ENCODE measurements at places on chromosomes 11 and 22. TPM values are rescaled to one million over a fixed set of nuclear protein-coding genes. Genes with fewer than 3 reads are reported as not detected.

DNA sequence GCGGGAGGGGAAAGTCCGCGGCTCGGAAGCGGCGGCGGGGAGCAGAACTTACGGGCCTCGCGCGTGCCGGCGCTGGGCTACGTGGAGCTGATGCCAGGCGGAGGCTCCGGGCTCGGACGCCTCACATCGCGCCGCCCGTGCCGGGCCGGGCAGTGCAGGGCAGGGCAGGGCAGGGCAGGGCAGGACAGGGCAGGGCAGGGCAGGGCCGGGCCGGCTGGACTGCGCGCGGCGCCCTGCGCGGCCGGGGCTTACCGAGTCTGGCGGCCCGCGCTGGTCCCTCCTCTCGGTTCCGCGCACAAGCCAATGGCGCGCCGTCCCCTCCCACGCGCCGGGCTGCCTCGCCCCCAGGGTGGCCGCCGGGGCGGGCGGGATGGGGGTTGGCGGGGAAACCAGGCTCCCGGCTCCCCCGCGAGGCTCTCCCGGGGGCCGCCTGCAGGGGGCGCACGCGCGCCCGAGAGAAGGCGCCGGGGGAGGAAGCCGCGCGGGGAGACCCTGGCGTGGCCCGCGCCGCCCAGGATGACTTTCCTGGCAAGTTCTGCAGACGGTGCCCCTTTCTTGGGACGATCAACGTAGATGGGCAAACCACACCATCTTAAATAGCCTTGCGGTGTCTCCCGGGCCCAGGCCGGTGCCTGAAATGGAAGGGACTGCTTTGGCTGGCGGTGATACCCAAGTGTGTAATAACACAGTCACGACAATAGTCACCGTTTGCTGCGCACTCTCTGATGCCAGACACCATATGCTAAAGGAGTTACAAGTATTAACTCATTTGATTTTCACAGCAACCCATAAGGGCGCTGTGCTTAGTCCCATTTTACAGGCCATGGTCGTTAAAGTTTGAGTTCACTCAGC lies at the start of gene TP53I11:
Gene TP53I11, minus strand, starts transcription at position 259 of the 852 bp plus-strand sequence. CDS start 12,548 bp downstream, outside the sequence.
- peak; percentile 69 for DNase-seq

Gene POTEH
- not detected for total RNA-seq

GRCh38 chr22:19892257-19892879 lies 37.7 kb upstream of the GNB1L start:
- DNase-seq: peak; percentile 40

Gene ACR
- not detected for total RNA-seq

Gene KCNK4
- 3.6 TPM for total RNA-seq

- no peak for DNase-seq
Observed at GRCh38 chr22:39967996-39968972, 8.1 kb downstream of the TMA7B start.

GRCh38 chr11:95556342-95557163 lies 233.0 kb downstream of the FAM76B start:
- peak; percentile 92 for DNase-seq

GRCh38 chr11:26087120-26087935 lies 244.6 kb upstream of the ANO3 start:
- DNase-seq: no peak

DNA sequence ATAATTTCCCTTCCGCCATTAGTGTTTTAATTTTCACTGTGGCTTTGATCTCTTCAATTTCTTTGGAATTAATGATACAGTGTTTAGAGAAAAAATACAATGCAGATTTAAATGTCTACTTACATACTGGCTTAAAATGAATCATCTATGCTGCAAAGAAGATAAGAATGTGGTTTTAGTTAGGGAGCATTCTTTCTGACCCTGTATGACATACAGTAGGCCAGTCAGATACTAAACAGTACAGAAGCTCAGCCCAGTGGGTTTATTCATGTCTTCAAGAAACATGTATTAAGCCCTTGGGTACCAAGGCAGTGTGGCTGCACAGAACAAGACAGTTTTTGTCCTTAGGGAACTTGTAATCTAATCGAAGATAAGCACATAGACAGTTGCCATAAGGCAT lies 268.8 kb downstream of the DDX10 start:
- peak; percentile 35 for DNase-seq

GRCh38 chr22:36461665-36462649 lies 19.5 kb downstream of the TXN2 start:
- peak; percentile 81 for DNase-seq

DNA sequence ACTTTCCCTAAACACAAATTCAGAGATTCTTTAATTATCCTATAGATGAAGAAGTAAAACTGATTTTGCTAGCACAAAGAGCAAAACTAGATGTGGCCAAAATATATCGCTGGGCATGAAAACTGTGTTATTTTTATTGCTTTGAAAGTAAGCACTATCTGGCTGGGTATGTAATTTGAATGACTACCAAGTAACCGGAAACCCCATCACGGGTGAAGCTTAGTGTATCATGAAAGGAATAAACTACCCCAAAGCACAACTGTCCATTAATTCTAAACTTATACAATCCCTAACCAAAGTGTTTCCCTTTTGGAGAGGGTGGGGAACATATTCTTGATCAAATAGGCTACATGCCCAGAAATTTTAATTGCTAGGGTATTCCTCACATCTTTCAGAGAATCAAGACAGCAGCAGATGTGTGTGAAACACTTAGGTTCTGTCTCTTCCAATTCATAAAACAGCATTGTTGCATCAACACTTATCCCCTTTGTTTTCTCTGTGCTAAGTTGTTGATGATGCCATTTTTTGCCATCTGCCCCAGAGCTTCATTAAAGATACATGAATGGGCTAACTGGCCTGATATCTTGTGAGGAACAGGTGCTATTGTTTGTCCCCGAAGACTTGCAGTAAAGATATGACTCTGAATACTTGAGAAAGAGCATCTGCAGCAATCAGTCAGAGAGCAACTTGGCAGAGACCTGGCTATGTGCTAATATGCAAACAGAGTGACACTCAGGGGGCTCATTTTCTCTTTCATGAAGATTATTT lies 238.2 kb downstream of the SOX6 start:
- DNase-seq: no peak

- no peak for DNase-seq
Observed at GRCh38 chr11:104799251-104799650, 99.0 kb downstream of the CASP12 start.

- peak; percentile 30 for DNase-seq
Observed at GRCh38 chr11:64875369-64876228, 2.8 kb downstream of the EHD1 start.

DNA sequence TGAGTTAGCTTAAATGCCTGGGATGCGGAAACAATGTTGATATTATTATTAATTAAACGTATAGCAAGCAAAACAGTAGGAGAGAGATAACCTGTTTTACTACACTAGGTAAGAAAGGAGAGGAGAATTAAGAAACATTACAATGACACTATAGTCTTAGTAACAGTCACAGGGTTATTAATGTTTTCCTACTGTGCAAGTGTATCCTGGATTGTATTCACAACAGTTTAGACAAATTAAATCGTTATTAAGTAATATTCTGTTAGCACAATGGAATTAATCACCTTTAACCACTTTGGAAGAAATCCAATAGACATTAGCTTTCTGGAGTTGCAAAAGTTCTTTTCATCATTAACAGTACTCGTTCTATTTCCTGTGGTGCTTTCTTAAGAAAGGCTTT lies 3.4 kb downstream of the FAM181B start:
- DNase-seq: no peak

DNA sequence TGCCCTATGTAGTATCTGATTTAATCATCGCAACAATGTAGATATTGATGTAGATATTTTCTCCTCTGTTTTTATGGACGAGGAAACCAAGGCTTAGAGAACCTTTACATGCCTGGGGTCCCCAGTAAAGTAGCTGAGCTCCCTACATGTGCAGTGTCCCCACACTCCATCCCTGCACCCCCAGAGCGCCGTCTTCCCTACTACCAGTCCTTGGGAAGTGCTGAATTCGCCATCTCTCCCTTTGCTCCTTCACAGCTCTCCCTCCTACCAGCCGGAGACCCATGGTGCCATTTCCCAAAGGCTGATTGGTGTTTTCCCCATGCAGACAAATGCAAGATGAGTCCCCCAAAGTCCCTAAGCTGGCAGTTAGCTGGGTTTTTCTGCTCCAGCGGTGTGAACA lies 86.0 kb downstream of the CEP164 start:
- DNase-seq: no peak

DNA sequence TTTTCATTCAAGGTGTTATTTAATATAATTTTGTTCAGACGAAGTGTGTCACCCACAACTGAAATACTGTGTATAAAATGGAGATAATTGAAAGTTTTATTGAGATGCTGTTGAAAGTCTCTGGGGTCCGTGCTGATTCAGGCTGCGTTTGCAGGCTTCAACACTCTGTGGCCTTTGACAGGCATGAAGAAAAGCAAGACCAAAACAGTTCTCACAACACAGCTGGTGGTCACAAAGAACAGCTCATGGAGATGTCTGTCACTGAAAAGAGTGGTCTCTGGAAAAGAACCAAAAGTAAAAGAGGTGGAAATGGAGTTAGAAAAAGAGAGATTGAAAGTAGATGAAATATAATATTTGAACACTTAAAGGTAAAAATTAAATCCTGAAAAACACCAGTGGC lies 9.8 kb upstream of the MPPED2 start:
- DNase-seq: no peak

Gene DCHS1
- 37.6 TPM for total RNA-seq

DNA sequence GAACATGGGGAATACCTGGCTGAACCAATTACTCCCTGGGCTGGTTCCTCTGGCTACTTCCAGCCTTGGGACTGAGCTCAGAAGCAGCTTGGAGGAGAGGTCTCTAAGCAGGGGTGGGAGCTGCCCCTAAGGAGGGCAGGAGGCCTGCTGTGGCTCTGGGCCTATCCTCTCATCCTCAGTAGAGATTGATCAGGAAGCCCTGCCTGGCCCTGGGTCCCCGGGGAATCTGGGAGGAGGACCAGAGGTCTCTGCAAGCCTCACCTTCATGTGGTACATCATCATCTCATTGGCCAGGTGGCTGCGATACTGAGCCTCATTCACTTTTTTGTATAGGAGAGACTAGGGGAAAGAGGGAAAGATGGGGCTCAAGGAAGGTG lies 91.1 kb downstream of the PDE2A start:
- DNase-seq: no peak

- no peak for DNase-seq
Observed at GRCh38 chr11:68504432-68505066, 44.0 kb downstream of the PPP6R3 start.

DNA sequence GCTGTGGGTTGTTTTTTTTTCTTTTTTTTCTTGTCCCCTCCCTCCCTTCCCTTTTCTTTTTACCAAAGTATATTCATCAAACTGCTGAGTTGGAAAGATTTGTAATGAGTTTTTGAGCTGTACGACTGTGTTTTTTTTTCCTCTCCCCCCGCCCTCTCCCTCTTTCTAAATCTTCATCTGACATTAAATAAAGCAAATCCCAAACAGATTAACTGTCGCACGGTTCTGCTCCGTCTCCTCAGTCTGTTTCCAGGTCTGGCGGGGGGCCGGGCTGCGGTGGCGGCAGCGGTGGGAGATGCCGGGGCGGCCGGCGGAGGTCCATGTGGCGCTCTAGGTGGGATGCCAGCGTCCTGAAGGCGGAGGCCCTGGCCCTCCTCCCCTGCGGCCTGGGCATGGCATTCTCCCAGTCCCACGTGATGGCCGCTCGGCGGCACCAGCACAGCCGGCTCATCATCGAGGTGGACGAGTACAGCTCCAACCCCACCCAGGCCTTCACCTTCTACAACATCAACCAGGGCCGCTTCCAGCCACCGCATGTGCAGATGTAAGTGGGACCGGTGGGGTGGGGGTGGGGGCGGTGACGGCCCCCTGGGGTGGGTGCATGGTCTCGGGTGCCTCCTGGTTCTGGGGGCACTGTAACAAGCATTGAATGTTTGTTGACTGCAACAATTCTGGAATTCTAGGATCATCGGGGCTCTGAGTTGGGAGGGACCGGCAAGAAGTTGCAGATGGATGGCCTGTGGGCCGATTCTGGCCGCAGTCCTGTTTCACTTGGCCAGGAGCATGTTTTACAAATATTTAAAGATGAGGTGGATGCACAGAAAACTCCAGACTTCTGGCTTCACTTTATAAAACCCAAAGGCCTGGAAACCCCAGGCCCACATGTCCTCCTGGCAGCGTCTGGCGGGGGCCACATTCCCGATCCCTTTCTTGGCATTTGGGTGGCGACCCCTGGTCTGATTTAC lies 13.1 kb downstream of the MPPED1 start:
- no peak for DNase-seq

DNA sequence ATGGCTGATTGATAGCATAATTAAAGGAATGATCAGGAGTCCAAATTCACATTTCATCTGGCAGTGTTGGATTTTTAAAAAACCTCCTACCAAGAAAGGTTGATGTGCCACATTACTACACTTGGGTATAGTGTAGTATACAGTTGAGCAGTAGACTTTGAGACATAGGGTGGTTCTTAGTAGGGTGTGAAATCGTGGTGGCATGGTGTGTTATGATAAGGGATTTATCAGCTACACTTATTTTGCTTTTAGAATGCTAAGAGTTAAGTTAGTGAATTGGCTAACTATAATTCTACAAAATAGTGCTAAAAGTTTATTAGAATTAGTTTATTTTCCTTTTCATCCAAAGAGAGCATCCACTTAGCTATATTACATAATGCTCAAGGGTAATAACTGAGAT lies 13.1 kb downstream of the TBCEL start:
- DNase-seq: no peak

Gene TMEM86A
- 4.3 TPM for total RNA-seq

Gene INS
- not detected for total RNA-seq

DNA sequence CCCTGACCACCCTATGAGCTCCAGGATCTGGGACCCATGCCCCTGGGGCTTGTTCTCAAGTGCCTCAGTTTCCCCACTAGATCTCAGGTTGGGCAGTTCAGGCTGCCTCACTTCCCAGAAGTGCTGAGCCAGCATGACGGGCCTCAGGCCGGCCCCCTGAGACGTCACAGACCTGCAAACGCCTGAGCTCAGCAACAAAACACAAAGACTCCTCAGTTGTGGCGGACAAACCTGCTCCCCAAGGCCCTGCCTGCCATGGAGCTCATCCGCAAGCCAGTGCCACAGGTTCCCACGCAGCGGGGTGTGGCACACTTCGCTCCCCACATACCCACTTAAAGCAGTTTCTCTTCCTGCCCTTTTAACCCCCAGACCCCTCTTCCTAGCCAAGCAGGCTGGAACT lies 45.2 kb downstream of the NECTIN1 start:
- peak; percentile 74 for DNase-seq

- no peak for DNase-seq
Observed at GRCh38 chr11:34154059-34154875, 48.8 kb downstream of the NAT10 start.

Measured in umbilical cord (tissue), 2 donors.